ENCODE measurements at places on chromosomes 16 and 17. TPM values are rescaled to one million over a fixed set of nuclear protein-coding genes. Genes with fewer than 3 reads are reported as not detected.

Gene MT4
- total RNA-seq = not detected

Gene ZNF624
- 3.1 TPM for total RNA-seq

Gene CFAP119
- 4.9 TPM for total RNA-seq

Gene MYH13
- total RNA-seq = not detected

Gene FOXC2
- total RNA-seq = not detected

Gene BCL6B
- total RNA-seq = under 0.01 TPM

All from placental pericyte (primary cell).